Stimulated activated CD8-positive, alpha-beta memory T cell treated with anti-CD3 and anti-CD28 coated beads, Interleukin-4, amount 100 ng/mL, for 4 hours (primary cell): ENCODE measurements at places on chromosomes 1 and 21.

DNA sequence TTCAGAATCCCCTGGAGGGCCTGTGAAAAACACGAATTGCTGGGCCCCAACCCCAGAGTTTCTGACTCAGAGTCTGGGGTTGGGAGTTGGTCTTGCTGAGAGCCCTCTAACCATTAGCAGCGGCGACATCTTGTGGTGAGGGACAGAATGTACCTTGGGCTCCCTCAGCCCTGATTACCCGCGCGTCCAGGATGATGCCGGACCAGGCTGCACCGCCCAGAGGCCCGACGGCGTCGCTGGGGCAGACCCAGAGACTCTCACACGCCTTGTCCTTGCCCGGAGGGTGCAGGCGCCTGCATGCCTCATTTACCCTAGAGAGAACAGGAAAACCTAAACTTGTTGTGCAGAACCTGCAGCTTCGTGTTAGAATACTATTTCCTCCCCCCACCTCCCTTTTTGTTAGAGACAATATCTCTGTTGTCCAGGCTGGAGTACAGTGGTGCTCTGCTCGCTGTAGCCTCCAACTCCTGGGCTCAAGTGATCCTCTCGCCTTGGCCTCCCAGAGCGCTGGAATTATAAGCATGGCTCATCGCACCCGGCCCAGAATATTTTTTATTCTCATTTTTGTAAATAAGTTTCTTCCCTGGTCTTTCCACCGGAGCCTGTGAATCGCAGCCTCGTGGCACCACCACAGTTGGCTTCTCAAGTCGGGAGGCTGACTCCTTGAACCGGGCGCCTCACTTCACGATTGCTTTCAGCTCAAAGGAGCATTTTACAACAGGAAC, 22.2 kb upstream of the RD3 start:
- peak; percentile 28 for DNase-seq

GRCh38 chr1:20080441-20081352, 10.7 kb downstream of the PLA2G5 start:
- no peak for DNase-seq

GRCh38 chr1:161997152-161997551, 26.5 kb downstream of the OLFML2B start:
- DNase-seq, result no peak

DNA sequence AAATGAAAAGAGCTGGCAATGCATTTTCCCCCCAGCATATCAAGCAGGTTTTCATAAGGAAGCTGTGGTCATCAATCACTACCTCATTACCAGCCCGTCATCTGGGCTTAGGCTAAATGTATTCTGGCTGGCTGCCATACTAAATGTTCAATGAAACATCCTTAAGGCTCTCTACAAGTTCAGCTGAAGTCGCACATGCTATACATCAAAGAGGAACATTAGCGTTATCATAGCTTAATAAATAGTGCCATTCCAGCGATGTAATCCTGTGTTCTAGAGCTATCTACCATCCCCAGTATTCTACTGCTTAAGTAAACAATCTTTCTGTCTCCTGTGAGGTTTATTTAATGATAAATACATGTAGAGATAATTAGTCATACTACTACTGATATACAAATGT, 288.8 kb downstream of the DPYD start:
- DNase-seq, result no peak

DNA sequence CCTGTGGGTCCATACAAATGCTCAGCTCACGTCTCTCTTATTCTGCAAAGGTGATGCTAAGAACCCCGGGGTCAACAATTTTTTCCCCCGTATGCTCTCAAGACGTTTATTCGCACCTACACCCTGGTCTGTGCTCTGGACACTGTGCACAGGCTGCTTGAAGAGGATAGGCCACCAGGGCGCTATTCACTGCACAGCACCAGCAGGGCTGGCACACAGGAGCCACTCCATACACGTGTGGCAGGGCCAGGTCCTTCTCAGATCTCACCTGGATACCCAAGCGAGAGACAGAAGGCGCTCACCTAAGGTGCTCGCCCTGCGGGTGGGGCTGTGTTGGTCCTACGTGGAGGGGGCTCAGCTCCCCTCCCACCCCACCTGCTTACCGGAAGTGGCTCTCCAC, 16.7 kb downstream of the TMEM63A start:
- no peak for DNase-seq

GRCh38 chr21:40606341-40606740, 240.6 kb downstream of the DSCAM start:
- DNase-seq, result no peak

DNA sequence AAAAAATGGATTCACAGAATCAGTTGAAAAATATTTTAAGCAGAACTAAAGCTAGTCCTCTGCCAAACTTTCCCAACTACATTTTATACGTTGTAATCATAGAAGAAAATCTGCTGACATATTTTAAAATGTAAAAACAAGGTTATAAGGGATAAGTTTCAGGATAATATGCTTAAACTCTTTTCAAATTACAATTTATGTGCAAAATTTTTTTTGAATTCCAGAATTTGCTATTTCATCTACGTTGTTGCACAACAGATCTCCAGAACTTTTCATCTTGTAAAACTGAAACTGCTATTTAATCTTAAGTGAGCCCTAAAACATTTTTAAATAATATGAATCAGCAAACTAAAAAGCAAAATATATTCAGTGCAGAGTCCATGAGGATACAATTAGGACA, 5.9 kb downstream of the EDEM3 start:
- DNase-seq, result no peak

DNA sequence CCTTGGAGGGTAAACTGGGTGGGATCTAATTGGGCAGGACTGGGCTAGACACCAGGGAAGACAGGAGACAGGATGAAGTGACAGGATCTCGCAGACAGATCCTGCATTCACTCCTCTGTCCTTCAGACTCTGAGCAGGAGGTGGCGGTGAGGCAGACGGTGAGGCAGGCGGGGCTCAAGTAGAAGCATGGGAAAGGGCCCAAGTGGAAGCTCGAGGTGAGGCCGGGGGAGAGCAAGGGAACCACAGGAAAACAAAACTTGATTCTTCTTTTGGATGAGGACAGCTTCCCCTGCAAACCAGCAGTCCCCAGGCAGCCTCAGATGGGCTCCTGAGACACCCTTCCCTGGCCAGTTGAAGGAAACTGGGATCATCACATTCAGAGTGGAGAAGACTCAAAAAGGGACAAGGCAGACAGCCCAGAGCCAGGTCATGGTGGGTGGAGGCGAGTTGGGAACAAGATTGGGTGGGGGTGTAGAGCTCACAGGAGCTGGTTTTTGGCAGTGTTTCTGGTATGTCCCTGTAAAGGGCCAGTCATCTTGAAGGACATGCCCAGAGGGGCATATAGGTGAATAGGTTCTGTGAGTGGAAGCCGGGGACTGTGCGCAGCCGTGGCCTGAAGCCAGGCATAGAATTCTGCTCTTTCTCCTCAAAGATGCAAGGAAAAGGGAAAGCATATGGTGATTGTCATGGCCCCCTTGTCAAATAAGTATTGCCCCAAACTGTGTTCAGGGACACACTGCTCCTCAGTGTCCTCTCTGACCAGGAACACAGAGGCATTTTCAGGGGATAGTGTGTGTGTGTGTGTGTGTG, 18.0 kb downstream of the INKA2 start:
- no peak for DNase-seq

DNA sequence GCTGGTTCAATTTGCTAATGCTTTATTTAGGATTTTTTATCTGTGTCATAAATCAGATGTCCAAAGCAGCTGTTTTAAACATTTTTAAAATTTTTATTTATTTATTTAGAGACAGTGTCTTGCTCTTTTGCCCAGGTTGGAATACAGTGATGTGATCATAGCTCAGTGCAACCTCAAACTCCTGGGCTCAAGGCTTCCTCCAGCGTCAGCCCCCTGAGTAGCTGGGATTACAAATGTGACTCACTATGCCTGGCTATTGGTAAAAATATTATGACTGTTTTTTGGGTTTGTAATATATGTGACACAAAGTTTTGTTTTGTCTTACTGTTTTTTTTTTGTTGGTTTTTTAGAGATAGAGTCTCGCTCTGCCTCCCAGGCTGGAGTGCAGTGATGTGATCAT, 11.8 kb downstream of the ZBED6 start:
- no peak for DNase-seq

DNA sequence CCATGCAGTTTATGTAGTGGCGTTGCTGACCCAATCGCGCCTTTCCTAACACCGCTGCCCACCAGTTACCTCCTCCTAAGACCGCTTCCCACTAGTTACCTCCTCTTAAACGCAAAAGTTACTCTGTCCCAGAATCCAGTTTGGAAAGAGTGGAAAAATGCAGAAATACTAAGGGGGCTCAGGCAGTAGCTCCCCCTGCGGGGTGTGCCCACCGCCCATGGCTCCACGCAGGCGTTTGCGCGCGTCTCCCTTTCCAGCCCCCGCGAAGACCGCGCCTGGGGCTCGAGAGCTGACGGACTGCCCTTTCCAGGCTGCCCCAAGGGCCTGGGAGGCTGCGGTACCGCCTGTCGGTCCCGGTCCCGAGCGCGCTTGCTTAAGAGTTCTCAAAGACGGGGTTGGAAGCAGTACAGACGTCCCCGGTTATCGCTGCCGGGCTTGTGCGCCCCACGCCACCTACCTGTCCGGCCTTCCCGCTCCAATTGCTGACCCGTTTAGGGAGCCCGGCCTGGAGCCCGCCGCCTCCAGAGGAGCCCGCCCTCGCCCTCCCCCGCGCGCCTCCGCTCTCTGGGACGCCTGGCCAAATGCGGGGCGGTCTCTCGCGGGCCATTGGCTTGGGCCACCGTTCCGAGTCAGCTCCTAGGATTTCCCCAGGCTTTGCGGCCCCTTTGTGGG, 414.1 kb upstream of the ESRRG start:
- no peak for DNase-seq

DNA sequence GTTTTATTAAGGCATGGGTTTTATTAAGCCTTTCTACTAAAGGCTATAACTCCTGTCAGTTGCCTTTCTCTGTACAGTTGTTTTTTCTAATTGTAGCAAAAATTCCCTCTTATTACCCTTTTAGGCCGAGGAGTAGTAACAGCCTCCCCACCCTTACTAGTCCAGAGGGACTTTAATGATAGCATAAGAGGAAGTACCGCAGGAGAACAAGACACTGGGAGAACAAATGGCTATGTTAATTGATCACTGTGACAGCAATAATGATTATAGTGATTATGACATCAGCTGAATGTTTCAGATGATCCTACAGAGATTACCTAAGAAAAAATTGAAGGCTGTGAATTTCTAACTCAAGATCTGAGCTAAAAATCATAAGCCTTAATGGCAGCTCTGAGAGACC, 383.0 kb upstream of the PTBP2 start:
- no peak for DNase-seq

- DNase-seq, result no peak
Measured at GRCh38 chr1:171699531-171699930, 42.3 kb downstream of the VAMP4 start.

DNA sequence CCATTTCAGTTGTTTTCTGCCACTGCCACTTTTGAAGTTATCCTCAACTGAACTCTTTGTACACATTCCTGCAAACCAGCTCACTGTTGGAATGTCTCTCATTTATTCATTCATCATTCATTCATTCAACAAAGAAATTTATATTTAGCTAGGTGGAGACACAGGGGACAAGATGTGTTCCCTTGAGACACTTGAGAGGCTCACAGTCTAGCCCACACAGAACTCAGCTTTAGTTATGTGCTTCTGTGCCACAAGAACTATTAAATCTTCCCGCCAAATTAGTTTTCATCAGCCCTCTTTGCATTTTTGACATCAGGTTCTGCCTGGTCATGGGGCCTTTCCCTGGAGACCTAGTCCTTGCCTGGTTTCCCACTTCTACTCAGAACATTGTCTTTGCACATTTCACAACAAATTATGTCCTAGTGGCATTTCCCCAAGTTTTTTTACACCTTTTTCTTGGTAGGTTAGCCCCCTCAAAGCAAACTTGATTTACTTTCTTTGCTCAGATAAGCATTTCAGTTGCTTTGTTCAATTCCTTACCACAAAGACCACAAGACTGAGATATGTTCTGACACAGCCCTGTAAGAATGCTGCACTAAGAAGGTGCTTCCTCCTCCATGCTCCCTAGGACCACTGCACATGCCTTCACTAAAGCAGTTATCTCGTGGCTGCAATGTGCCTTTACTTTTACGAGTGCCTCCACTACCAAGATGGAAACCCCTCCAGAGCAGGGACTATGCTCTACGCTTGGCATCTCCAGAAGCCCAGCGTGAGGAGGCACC, 31.0 kb downstream of the ILDR2 start:
- DNase-seq, result no peak
